ENCODE measurements at places on chromosomes 11 and 22.

DNA sequence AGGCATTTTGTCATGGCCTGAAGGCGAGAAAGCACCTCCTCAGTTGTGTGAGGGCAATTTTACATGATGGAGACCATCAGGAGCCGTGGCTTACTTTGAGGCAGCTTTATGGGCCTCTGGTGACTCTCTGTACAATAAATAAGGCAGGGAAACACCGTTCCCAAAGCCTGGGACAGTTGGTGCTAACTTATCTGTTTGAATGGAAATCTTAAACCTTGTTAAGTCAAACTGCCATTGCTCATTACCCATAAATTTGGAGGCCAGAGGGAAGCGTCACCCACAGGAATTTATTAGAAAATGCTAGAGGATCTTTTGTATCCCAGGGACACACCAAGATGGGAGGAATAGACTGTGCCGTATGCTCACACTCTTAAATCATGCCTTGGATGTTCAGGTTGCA lies 1156.9 kb downstream of the BRD1 start:
- no peak for DNase-seq

GRCh38 chr22:19064354-19065054 lies 57.7 kb downstream of the DGCR2 start:
- no peak for DNase-seq

DNA sequence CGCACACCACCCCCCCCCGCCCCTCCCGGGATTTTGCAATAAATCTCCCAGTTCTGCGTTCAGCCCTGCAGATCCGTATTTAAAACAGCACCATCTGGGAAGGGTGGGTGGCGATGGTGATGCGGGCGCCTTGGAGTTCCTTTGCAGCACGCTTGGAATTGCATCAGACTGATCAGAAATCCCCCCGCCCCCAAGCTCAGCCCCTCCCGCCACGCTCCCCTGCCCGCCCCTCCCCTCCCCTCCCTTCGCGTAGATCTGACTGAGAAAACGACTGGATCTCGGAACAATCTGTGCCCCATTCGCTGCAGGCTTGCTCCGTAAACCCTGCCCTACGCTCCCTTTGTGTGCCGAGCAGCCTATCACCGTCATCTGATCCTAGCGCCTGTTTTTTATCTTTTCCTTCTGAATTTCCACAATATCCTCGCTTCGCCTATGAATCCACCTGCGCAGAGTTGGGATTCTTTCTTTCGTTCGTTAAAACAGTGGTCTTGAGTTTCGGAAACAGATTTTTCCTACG lies 18.1 kb upstream of the BDNF start:
- DNase-seq, result no peak

DNA sequence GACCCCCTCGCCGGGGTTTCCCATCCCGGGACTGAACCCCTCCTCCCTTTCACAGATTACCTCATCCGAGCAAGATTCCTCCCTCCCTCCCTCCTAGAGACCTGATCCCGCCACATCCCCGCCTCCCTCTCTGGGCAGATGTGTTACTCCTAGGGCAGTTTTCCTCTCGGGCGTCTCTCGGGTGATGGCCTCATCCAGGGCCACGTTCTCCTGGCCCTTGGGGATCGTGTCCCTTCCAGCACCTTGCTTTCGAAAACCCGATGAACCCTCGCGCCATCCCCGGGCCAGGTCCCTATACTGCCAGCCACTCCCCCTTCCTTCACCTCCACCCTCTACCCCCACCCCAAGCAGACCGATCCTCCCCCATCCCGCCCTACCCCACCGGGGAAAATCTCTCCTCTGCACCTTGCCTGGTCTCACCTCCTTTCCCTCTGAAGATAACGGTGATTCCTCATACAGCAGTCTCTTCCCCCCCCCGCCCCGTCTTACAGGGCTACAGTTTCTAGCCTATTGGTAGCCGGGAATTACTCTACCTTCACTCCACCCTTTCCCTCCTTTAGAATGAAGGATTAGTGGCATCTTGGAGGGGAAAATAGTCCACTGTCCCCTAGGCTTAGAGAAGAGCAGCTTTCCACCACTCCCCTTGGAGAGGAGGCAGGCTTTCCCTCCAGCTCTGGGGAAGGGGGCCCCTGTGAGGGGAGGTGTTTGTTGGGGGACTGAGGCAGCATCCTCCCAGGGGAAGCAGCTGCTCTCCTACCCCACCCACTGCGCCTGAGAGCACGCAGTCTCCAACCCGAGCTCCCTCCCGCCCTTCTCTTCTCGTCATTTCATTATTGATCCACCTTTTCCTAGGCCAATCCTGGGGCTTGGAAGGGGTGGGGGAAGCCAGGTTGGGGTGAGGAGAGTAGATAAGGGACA lies 1.2 kb downstream of the KMT2A start:
- DNase-seq, result peak; percentile 50

- peak; percentile 24 for DNase-seq
Observed at GRCh38 chr11:30586251-30587144, at the start of gene MPPED2. MPPED2 (minus strand) TSS chr11:30586353; CDS start chr11:30580373, 5,980 bp downstream.

- no peak for DNase-seq
Observed at GRCh38 chr22:28029201-28029948, 110.3 kb upstream of the PITPNB start.

- DNase-seq, result no peak
Observed at GRCh38 chr11:1966531-1966930, 19.4 kb downstream of the MRPL23 start.
